ENCODE measurements at places on chromosomes 6 and 20. TPM values are rescaled to one million over a fixed set of nuclear protein-coding genes. Genes with fewer than 3 reads are reported as not detected.

Gene HLA-DPA1
- total RNA-seq, result 2.6 TPM

Gene SOBP
- total RNA-seq, result 2.1 TPM

DNA sequence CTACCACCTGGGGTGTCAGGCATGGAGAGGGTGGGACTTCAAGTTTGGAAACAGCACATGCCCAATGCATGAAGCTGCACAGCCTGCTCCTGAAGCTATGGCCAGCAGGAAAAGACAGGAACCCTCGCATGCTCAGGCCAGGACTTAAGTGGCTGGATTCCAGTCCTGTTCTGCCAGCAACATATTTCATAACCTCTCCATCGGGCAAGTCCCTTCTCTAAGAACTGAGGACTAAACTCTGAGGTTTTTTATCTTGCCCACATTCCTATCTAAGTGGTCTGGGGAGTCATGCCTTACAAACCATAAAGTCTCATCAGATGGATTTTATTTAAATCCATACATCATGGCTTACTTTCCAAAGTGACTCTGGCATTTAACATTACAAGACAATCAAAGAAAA is 27.5 kb upstream of the AGPAT4 start:
- no peaks in the 10 kb centered on the region for H3K27me3 ChIP-seq
- no peaks in the 10 kb centered on the region for H3K36me3 ChIP-seq
- DNase-seq, result peak; percentile 31
- no peak overlapping the region for H3K4me3 ChIP-seq
- no peaks in the 10 kb centered on the region for H3K4me1 ChIP-seq

DNA sequence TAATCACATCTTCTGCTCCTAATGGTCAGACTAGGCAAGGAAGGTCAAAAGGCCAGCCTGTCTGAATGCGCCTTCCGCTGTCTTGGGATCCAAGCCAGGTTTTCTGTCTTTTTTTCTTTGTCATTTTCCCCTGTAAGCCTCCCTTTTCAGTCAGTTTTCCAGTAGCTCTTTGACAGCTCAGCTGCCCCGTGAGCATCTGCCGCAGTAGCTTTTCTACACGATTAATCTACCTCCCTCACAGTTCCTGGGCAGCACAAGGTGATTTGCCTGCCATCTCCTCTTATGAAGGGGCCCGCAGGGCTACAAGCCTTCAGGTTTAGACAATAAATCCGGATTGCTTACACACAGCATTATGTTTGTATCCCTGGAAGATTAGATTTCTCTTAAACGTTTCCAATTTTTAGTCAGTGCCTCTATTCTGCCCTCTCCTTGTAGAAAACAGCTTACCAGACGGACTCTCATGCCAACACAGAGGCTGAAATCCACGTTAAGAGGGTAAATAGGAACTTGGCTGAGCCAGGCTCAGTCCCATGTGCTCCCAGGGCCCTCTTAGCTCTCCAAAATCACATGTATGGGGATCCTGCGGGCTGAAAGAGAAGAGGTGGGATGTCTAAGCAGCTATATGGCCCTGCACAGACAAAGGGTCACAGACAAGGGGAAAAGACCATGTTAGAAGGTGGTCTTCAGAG is 77.2 kb downstream of the LY86 start:
- DNase-seq, result no peak
- H3K4me3 ChIP-seq, result no peak overlapping the region
- H3K27ac ChIP-seq, result no peak overlapping the region
- H3K4me1 ChIP-seq, result no peaks in the 10 kb centered on the region
- H3K27me3 ChIP-seq, result no peaks in the 10 kb centered on the region

Gene ELOVL2
- total RNA-seq, result 24.8 TPM

GRCh38 chr6:133553652-133554051 is 312.5 kb downstream of the EYA4 start:
- H3K27ac ChIP-seq, result no peak overlapping the region
- DNase-seq, result peak; percentile 74
- H3K4me1 ChIP-seq, result no peaks in the 10 kb centered on the region
- H3K36me3 ChIP-seq, result no peaks in the 10 kb centered on the region
- H3K27me3 ChIP-seq, result no peaks in the 10 kb centered on the region
- no peak overlapping the region for H3K4me3 ChIP-seq

- no peak overlapping the region for H3K4me3 ChIP-seq
- H3K27ac ChIP-seq, result no peak overlapping the region
These were observed 126.4 kb upstream of the CD93 start for GRCh38 chr20:23212464-23212995.

Gene NKAIN2
- 1.3 TPM for total RNA-seq

GRCh38 chr6:130282234-130282995 is 59.7 kb upstream of the SAMD3 start:
- no peak overlapping the region for H3K27ac ChIP-seq
- peak; percentile 19 for DNase-seq
- H3K4me3 ChIP-seq, result no peak overlapping the region

DNA sequence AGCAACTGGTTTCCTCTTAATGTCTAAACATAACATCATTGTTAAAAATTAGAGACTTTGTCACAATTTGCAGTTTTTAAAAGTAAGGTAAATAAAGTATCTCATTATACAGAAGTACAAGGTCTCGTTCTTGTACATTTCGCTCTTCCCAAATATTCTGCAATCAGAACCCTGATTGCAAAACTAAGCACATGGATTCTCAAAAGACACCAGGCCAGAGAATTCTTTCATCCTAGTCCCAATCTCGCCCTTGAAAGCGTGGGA is 355 bp upstream of the AKAP7 start:
- DNase-seq, result no peak
- peak overlapping the region; percentile 17 for H3K4me3 ChIP-seq
- H3K27ac ChIP-seq, result peak overlapping the region; percentile 83
- H3K27me3 ChIP-seq, result no peaks in the 10 kb centered on the region
- no peaks in the 10 kb centered on the region for H3K4me1 ChIP-seq

GRCh38 chr6:36624461-36625157 is 30.4 kb downstream of the SRSF3 start:
- H3K27me3 ChIP-seq, result no peaks in the 10 kb centered on the region
- H3K4me3 ChIP-seq, result no peak overlapping the region
- no peaks in the 10 kb centered on the region for H3K36me3 ChIP-seq

DNA sequence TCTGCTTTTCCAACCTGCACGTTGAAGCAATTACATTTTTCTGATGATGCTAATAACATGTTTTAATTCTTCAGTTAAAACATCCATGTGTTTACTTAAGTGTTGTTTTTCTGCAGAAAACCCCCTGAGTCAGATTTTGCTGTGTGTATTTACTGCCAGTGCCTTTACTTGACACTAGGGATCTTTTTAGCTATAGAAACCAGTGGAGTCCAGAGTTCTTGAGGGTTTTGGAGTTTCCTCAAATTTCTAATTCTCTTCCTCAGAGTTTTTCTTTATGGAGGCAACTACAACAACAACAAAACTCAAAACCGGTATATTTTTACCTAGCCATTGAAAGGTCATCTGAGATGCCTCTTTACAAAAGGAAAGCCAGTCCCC is 168.4 kb downstream of the JARID2 start:
- peaks cover 23% of the 10 kb centered on the region for H3K4me1 ChIP-seq
- DNase-seq, result no peak
- no peak overlapping the region for H3K4me3 ChIP-seq
- H3K27me3 ChIP-seq, result no peaks in the 10 kb centered on the region
- H3K27ac ChIP-seq, result no peak overlapping the region

GRCh38 chr20:57977141-57977540 is 251.3 kb downstream of the ANKRD60 start:
- no peak overlapping the region for H3K4me3 ChIP-seq
- no peaks in the 10 kb centered on the region for H3K36me3 ChIP-seq
- no peak for DNase-seq
- no peaks in the 10 kb centered on the region for H3K4me1 ChIP-seq

DNA sequence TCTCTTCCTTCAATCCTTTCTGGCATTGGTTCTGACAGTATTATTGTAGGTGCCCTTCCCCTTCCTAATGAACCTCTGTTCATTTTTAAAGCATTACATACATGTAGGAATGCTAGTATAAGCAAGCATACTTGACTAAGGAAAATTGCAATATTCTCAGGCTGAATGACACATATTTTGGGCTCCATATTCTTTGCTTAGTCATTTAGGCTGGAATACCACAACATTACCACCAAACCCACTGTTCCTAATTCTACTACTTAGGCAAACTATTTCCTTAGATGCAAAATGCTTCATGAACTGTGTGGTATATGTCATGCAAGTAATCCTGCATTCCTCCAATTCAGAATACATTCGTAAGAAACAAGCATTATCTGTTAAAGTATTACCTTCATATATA is 113.9 kb downstream of the PRDM1 start:
- no peaks in the 10 kb centered on the region for H3K4me1 ChIP-seq
- H3K4me3 ChIP-seq, result no peak overlapping the region
- H3K27me3 ChIP-seq, result no peaks in the 10 kb centered on the region

DNA sequence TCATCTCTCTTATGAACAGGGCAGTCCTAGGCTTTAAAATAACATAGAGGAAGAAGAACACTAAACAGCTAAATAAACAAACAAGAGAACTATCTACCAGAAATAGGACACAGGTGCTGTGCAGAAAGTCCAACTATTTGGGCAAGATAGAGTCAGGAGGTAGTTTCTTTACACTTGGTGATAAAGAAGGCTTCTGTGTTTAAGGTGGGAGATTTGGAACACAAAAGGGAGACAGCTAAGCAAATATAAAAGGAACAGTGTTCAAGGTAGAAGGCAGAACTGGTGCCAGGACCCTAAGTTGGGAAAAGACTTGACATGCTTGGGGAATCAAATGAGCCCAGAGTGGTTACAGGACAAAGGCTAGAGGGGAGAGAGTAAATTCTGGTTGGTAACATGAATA is 110.5 kb downstream of the MANEA start:
- no peaks in the 10 kb centered on the region for H3K36me3 ChIP-seq
- no peak overlapping the region for H3K27ac ChIP-seq
- no peaks in the 10 kb centered on the region for H3K27me3 ChIP-seq
- no peak overlapping the region for H3K4me3 ChIP-seq
